ENCODE measurements at places on chromosomes 12 and 14. TPM values are rescaled to one million over a fixed set of nuclear protein-coding genes. Genes with fewer than 3 reads are reported as not detected.

The C12orf54 gene
- 0.82 TPM for polyA plus RNA-seq

The SLCO1B1 gene
- polyA plus RNA-seq = not detected

The RNF212B gene
- 1.0 TPM for polyA plus RNA-seq

The WNT5B gene
- 7.4 TPM for polyA plus RNA-seq

The CRIP1 gene
- 49.2 TPM for polyA plus RNA-seq

The SLC5A8 gene
- 51.2 TPM for polyA plus RNA-seq

- DNase-seq = no peak
Measured at GRCh38 chr12:124002021-124002644, 29.1 kb downstream of the ZNF664 start.

DNA sequence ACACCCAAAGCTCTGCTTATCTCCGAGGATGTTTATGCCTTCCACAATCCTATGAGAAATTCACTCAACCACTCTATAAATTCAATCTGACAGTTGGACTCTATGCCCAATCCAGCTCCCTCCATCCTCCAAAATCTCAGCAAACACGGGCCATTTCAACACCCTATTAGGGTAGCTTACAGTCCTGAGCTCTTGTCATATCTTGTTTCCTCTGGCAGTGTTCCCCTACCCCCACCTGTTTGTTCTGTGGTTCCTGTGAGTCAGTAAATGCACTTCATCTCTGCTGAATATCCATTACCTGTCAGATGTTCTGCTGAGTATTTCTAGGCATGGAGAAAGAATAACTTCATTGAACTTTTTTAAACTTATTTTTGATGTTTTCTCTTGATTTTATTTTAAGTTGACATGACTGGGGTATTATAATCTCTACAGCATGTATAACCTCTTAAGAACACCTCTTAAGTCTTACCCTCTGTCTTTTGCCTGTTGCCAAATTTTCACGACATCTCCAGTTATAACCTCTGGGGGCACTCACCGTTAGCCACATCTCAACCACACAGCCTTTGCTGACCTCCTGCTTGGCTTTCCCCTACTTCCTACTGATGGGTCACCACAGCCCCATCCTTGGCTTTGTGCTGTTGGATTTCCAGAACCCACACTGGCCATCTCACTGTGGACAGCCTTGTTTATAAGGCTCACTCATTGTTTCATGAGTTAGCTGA lies 317.0 kb upstream of the TMPO start:
- DNase-seq = no peak

- DNase-seq = no peak
Measured at GRCh38 chr12:123056709-123057108, 76.2 kb downstream of the ARL6IP4 start.

- DNase-seq = no peak
Measured at GRCh38 chr12:6233121-6233971, 33.1 kb downstream of the CD9 start.

- DNase-seq = no peak
Measured at GRCh38 chr12:67890726-67891258, 98.5 kb upstream of the IFNG-AS1 start.

- no peak for DNase-seq
Measured at GRCh38 chr12:120895532-120895931, 8.6 kb downstream of the SPPL3 start.

DNA sequence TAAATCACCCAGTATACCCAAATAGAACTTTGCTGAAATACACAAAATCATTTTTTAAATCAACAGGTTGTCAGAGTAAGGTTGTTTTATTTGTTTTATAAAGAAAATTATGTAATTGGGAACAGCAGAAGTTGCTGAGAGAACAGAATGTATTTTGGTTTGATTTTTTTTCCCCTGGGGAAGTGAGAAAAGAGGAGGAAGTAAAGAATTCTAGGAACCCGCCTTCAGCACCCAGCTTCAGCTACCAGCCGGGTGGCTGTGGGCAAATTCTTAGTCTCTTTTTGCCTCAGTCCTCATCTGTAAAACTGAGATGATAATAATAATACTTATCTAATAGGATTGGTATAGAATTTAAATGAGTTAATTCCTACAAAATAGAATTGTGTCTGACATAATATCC lies 119.4 kb downstream of the SRGAP1 start:
- DNase-seq = no peak

DNA sequence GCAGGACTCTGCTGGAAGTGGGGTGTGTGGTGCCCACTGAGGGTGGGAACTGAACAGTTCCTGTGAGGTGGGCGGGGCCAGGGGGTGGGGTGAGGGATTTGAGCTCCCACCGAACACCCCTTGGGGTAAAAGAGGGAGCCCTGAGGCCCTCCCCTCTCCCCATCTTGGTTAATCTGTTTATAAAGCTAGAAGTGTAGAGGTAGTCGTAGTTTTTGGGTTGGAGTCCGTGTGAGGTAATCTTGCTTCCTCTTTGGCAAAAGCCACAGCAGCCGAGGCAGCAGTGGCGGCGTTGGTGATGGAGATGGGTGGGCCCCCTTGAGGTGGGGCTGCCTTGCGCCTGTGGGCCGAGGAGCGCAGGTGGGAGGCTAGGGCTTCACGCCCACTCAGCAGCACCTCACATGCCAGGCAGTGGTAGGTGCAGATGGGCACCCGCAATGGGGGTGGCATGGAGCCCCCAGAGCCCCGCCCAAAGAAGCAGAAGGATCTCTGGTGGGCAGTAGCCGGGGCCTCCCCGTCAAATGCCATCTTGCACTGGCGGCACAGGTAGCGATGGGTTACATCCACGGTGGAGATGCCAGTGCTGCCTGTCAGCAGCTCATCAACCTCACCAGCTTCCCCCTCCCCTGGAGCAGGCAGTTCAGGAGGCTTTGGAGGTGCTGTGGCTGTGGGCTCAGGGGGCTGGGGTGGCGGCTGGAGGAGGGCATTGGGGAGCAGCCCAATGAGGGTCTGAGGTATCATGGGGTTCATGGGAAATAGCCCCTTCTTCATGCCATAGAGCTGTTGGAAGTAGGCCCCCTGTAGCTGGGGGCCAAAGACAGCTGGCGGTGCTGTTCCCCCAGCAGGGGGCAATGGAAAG lies 29.6 kb downstream of the ZFHX2 start:
- DNase-seq = no peak

- DNase-seq = no peak
Measured at GRCh38 chr12:114275086-114275485, 130.9 kb downstream of the TBX5 start.

DNA sequence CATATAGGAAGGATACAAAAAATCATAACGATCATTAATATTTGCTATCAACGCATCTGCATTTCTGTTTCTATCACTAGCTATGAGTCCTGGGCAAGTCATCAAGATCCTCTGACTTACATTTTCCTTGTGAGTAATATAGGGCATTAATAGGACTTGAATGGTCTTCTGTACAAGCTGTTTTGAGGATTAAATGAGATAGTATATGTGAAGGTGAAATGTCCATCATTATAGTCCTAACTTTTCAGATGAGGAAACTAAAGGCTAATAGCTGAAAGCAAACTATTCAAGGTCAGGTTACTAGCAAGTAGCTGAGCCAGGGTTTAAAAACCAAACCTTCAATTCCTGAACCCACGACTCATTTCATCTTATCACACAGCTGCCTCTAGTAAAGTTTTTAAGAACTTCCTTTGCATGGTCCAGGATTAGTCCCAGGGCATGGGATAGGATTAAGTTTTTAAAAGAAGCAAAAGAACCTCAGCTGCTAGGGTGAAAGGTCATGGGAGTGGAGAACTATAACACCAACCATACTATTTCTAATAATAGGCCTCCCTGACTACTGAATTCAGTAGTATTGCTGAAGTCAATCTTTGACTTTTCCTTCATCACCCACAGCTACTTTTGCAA lies 101.4 kb upstream of the ADAMTS20 start:
- no peak for DNase-seq

DNA sequence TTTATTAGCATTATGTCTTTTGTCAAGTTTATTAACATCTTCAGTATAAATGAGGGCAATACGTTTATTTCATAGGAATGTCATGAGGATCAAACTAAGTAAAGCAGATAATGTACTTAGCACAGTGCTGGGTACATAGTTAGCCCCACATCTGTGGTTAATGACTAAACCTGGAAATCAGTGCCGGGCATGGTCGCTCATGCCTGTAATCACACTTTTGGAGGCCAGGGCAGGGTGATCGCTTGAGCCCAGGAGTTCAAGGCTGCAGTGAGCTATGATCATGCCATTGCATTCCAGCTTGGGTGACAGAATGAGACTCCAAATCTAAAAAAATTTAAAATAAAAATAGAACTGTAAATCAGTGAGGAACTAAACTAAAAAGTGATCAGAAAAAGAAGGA lies 44.8 kb upstream of the GUCY2C start:
- no peak for DNase-seq

GRCh38 chr12:80862531-80862930 lies 75.2 kb downstream of the LIN7A start:
- DNase-seq = no peak

GRCh38 chr12:58502841-58503240 lies 417.5 kb downstream of the LRIG3 start:
- no peak for DNase-seq

GRCh38 chr14:23078692-23079116 lies 16.2 kb downstream of the ACIN1 start:
- no peak for DNase-seq

- DNase-seq = no peak
Measured at GRCh38 chr14:54474232-54474793, 14.5 kb downstream of the GMFB start.

GRCh38 chr12:112126911-112127310 lies 1.6 kb downstream of the TRAFD1 start:
- DNase-seq = no peak

DNA sequence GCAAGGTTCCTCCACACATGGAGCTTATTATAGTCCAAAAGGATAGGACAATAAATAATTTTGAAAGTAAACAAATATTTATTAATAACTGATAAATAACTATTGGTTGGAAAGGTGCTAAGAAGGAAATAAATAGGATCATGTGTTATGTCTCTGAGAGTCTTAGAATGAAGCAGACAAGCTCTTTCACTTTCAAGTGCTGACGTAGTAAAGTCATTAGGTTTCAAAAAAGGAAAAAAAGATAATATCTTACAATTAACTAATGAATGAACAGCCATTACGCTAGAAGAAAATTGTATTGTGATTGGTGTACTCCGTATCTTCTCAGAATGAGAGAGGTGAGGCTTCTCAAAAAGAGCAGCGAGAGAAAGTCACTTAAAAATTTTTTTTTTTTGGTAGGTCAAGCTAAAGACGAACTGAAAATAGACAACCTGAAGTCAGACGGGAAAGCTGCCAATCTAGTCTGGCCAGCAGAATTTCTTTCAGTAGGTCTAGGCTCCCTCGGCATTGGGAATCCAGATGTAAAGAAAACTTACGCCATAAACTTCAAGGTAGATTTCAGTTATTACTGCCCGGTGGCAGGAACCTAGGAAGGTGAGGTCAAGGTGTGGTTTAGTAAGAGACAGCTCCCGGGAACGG lies 583 bp upstream of the LEMD3 start:
- DNase-seq = no peak

DNA sequence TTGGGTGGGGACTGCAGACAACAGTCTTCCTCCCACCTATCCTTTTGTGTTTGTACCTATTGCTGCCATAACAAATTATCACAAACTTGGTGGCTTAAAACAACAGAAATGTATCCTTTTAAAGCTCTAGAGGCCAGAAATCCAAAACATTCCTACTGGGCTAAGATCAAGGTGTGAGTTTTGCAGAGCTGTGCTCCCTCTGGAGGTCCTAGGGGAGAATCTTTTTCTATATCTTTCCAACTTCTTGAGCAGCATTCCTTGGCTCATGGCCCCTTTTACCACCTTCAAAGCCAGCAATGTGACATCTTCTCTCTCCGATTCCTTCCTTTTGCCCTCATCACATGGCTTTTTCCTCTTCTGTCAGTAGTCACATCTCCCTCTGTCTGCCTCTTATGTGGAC lies 190.6 kb downstream of the TTC8 start:
- DNase-seq = no peak

DNA sequence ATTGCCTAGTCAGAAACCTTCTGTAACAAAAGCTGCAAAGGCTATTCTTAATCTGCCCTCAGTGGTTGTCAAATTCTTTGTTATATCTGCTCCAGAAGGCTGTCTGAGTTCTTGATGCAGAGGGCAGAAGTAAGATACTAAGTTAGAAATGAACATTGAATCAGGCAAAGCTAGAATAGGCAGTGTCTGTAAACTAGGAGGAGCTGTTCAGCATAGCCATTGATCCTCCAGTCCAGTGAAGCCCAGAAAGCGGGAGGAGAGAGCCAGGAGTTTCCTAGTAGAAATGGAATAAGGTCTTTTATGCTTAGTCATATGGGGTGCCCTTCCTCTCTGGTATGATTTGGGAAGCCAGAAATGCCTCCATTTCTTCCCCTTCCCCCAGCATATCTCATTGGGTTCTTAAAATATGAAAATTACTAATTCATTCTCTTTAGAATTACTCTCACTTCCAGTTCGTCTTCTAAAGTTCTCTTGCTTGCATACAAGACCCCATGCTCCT lies 76.2 kb downstream of the APAF1 start:
- no peak for DNase-seq

DNA sequence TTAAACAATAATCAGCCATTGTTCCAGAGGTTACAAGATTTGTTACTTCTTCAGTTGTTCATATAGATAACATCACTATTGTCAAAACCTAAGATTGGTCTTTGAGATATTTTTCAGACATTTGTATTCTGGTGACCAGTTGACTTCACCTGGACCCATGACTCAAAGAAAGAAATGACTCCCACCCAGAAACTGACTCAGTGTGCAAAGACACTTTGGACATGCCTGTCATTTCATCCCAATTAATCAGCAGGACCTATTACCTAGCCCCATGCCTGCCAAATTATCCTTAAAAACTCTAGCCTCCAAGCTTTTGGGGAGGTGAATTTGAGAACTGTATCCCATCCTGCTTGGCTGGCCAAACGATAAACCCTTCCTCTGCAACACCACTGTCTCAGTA lies 27.7 kb upstream of the TSPAN11 start:
- DNase-seq = no peak

DNA sequence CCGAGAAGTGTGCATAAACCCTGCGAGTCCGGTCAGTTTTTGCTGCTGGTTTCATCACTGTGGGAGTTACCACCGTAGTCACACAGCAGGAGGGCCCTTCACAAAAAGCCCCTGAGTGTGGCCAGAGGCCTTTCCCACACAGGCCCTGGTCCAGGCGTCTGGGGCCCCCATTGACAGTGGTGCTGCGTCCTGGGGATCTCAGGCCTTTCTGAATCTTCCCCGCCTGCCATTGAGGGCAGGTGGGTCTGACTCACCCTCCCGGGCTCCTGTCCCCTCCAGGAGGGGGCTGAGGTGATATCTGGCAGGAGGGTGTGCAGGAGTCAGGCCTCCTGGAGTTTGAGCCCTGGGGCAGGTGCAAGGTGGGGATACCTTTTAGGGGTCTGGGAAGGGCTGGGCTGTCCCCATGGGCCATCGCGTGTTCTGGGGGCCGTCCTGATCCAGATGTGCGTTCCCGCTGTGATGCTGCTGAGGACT lies 358.5 kb downstream of the TMEM121 start:
- DNase-seq = no peak

DNA sequence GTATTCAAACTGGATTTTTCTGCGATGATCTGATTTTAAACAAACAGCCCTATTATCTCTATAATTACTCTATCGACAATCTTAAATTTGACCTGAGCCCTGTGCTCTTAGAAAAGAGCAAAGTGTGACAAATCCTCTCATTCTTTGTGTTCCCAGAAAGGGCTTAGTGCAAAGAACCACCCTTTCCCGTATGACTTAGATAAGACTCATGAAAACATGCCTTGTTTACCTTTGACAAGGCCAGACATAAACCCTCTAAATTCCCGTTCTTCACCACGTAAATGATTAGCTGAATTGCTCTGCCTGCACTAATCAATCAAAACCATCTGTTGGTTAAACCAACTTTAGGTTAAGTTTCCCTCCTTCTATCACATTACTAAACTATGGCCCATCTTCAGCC lies 285.7 kb upstream of the SEL1L start:
- DNase-seq = no peak

All from renal cortex interstitium (tissue), 15 donors.